ENCODE measurements at places on chromosomes 1 and 21.

- DNase-seq, result no peak
Observed at GRCh38 chr1:43844114-43844513, 89.5 kb upstream of the ARTN start.

DNA sequence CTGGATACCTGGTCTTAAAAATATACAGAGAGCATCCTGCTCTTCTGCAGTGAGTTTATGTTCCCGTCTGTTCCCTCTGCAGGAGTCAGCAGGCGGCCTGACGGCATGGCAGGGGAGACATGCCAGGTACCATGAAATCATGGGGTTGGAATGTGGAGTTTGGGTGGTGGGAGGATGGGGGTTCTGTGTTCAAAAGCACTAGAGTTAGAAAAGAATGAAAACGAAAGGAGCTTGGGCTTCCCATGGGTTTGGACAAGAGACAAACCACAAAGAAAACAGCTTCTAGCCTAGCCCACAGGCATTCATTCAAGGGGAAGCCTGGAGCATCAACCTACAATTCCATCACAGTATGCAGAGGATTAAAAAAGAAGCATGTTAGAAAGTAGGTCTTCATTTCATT is 59.9 kb downstream of the WARS2 start:
- no peak for DNase-seq

DNA sequence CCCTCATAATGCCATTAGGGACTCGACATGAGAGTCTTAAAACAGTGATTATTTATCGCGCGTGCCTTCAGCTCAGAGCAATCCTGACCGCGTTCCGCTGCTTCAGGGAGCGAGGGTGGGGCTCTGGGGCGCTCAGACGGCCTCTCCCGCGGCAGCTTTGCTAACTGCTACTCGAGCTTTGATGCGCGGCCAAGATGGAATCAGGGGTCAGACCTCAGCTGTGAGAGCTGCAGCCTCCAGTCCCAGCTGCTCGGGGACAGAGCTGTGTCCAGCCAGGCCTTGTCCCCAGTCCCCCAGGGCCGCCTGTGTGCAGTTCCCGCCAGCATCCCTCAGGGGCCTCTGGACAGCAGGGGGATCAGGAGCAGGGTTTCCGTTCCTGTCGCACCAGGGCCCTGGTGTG is 104.6 kb upstream of the TTC34 start:
- no peak for DNase-seq

- no peak for DNase-seq
Observed at GRCh38 chr1:236351875-236352573, 42.1 kb upstream of the EDARADD start.

DNA sequence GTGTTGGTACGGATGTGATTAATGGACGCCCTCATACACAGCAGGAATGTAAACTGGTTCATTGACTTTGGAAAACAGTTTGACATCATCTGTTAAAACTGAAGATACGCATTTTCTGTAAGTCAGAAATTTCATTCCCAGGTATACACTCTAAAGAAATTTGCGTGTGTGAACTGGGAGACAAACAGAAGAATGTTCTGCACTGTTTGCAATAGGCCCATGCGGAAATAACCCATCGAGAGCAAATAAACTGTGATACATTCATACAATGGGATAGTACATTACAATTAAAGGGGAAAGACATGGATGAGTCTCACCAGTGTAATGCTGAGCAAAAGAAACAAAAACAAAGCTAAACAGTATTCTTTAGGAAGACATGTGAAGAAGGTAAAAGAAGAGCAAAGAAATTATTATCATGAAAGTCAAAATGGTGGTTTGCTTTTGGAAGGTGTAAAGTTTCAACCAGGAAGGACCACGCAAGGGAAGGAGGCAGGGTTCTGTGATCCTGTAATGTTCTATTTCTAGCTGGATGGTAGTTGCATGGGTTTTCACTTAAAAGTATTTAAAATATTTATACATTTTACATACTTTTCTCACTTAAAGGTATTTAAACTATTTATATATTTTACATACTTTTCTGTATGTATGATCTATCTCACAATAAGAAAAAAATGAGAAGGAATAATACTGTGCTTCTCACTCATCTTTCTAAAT is 30.3 kb downstream of the INTS7 start:
- DNase-seq, result no peak

- DNase-seq, result no peak
Observed at GRCh38 chr1:101105877-101106276, 80.3 kb upstream of the DPH5 start.

DNA sequence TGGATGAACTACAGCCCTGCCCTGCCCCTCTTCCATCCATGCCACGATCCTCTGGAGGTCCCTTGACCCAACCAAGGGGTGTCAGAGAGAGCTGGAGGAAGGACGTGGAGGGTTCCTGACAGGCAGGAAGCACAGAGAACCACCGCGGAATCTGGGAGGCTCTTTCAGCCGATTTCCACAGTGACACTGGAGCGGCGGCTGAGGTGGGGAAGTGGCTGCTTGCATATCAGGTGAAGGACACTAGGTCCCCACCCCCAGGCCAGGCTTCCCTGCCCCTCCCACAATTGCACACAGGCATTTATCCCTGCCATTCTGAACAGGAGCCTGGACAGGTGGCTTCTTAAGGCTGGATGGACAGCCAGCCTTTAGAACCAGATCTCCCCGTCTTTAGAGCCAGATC is 17.5 kb downstream of the LRRC71 start:
- DNase-seq, result no peak

DNA sequence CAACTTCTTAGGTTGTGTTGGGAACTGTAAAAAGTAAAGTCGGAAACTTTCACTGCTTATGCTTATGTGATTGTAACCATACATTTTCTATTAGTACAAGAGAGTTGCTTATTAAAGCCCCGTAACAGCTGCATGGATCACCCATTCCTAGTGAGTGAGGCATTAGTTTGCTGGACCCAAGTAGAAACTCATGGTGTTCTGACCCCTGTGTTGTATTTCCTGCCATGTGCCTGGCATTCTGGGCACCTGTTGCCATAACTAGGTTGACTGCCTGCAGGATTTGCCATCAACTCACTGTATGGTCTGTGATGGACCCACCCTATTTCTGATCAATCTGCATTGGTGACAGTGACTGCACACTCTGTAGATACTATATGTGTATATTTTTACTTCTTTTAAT is 173.0 kb downstream of the PGBD5 start:
- no peak for DNase-seq

DNA sequence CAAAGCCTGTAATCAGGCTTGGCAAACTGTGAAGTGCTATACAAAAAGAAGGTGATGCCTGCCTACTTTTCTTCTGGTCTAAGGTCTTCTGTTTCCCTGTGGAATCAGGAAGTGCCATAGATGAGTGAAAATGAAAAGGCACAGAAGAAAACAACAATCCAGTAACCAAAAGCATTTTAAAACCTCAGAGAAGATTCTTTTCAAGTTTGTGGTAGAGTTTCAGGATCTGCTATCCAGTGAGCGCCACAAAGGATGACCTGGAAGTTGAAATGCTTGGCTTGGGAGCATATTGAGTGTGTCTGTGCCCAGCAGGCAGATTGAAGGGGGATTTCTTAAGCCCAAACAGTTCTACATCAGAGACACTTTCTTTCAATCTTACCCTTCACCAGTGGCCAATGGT is 272.2 kb downstream of the PAPPA2 start:
- no peak for DNase-seq

DNA sequence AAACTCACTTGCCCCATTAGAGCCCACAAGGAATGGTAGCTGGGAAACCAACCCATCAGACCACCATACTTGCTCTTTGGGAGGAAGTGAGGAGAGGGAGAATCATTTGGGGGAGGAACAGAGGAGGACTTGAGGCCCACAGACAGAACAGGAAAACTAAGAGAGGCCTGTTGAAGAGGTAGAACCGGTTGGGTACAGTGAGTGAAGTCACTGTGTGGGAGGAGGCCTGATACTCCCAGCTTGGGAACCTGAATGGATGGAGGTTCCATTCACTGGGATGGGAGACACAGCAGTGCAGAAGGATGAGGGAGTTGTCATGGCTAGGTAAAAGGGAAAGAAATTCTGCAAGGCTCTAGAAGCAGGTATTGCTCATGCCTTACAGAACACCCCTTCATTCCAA is 63.4 kb upstream of the PSEN2 start:
- DNase-seq, result no peak

DNA sequence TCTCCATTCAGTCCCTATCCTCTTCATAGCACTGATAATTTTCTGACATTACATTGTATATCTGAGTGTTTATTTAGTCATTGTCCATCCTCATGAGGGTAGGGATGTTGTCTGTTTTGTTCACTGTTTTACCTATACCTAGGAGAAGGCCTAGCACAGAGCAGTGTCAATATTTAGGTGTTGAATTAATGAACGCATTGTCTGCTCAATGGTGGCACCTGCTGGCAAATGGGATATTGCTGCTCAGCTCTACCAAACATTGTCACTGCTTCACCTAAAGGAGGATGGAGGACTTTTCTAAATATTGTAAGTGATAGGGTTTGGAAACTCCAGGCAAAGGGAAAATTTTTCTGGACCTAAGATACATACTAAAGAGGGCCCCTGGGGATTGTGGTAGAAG is 243.9 kb downstream of the RRAGC start:
- DNase-seq, result peak; percentile 11

DNA sequence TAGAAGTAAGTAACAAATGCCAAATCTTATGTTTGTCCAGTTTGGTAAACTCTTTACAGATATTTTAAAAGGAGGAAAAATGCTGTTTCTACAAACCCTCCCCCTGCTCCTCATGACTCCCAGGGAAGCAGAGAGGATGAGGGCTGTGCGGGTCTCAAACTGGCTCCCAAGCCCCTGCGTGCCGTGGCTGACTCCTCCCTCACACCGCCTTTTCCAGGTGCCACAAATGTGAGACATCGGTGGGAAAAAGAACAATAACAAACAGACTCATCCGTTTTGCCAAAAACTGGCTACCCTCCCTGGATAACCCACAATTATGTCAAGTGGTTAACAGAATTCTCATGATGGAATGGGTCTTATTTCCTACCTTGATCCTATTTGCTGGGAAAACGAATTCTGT is 594.6 kb downstream of the PTPRU start:
- DNase-seq, result no peak

Data from GM12865 (cell line).